T-helper 17 cell (primary cell): ENCODE measurements at places on chromosomes 12 and 14. TPM values are rescaled to one million over a fixed set of nuclear protein-coding genes. Genes with fewer than 3 reads are reported as not detected.

DNA sequence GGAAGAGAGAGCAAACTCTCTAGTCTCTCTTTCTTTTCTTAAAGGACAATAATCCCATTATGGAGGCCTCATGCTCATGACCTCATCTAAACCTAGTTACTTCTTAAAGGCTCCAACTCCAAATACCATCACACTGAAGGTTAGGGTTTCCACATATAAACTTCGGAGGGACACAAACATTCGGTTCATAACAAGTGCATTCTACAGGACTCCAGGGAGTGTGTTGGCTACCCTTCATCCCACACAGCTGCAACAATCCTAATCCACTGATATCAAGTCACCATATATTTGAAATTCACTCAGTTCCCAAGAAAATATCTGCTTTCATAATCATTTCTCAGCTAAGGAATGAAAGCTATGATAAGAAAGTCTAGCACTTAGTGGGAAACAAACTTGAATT is 265.9 kb upstream of the PLEKHG7 start:
- no peak for DNase-seq
- peaks cover 9% of the 10 kb centered on the region for H3K4me1 ChIP-seq
- H3K4me3 ChIP-seq, result no peak overlapping the region

GRCh38 chr12:50979369-50980052 is 27.2 kb downstream of the HIGD1C start:
- H3K27me3 ChIP-seq, result no peaks in the 10 kb centered on the region
- no peak overlapping the region for H3K4me3 ChIP-seq
- DNase-seq, result no peak
- H3K27ac ChIP-seq, result peak overlapping the region; percentile 79
- peaks cover 12% of the 10 kb centered on the region for H3K4me1 ChIP-seq

- peaks cover 2% of the 10 kb centered on the region for H3K36me3 ChIP-seq
- peaks cover 6% of the 10 kb centered on the region for H3K27me3 ChIP-seq
- H3K27ac ChIP-seq, result no peak overlapping the region
- DNase-seq, result no peak
- no peaks in the 10 kb centered on the region for H3K4me1 ChIP-seq
- H3K4me3 ChIP-seq, result no peak overlapping the region
Measured at GRCh38 chr14:55418411-55418810, 6.8 kb upstream of the ATG14 start.

FZD10 gene
- total RNA-seq, result not detected

DNA sequence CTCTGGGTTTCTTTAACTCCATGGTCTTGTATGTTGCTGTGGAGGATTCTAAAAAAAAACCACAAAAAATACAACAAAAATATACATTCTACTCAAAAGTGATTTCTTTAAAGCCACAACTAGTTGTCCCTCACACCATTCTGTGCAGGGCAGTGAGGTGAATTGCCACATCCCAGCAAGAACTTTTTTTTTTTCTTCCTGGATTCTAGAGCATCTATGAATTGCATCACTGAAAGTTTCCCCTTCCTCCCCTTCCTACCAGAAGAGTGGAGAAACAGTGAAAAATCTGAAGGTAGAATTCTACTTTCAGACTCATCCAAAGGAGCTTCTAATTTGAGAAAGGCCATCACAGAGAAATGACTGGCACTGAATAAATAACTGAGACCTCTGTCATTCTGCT is 395.3 kb downstream of the AEBP2 start:
- H3K4me3 ChIP-seq, result no peak overlapping the region
- H3K27ac ChIP-seq, result no peak overlapping the region
- H3K36me3 ChIP-seq, result no peaks in the 10 kb centered on the region
- peaks cover 2% of the 10 kb centered on the region for H3K4me1 ChIP-seq
- no peak for DNase-seq

ADAM20 gene
- 0.37 TPM for total RNA-seq

DNA sequence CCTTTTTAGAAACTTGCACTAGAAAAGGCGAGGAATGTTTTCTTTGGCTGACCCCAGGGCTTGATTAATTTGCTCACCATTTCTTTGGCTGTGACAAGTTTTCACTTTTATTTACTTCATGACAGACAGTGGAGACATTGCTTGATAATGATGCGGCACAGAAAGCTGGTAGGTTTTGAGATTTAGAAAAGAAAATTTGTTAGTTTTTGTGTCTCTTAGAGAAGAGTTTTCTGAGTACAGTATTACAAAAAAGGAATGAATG is 18.4 kb downstream of the SRGAP1 start:
- DNase-seq, result no peak
- no peaks in the 10 kb centered on the region for H3K4me1 ChIP-seq

SPX gene
- total RNA-seq, result not detected

GRCh38 chr14:22487941-22488340 is 101.1 kb downstream of the DAD1 start:
- peaks cover 8% of the 10 kb centered on the region for H3K4me1 ChIP-seq
- no peak for DNase-seq
- H3K27me3 ChIP-seq, result no peaks in the 10 kb centered on the region

LRP1-AS gene
- not detected for total RNA-seq

DNA sequence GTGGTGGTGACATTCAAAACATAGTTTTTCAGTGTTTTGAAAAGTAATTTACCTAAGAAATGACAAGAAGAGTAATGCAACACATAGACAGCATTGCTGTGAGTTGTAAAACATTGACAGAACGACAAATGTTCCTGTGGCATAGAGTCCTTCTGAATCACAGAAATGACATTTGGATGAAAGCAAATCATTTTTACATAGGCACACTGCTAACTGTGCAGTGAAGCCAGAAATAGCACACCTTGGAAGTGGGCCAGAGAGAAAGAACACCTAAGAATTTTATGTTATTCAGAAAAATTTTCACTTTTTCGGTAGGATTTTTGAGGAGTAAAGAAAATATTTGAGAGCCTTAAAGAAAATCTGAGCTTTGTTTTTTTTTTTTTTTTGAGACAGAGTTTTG is 100.6 kb downstream of the ANO4 start:
- no peak overlapping the region for H3K27ac ChIP-seq
- H3K27me3 ChIP-seq, result no peaks in the 10 kb centered on the region
- no peak overlapping the region for H3K4me3 ChIP-seq
- H3K36me3 ChIP-seq, result no peaks in the 10 kb centered on the region

DNA sequence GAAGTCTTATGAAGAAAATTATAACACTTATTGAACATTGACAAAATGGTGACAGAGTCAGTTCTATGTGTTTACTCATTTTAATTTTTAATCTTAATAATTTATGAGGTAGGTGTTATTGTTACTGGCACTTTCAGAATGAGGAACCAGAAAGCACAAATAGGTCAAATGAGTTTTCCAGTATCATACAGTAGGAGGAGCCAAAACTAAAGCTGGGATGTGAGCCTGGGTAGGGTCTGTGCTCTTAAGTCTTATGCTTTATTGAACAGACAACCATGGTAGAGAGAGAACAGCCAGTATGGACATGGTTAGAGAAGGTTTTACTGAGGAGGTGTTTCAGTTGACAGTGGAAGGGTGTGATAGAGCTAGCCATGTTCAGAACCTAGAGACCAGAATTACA is 775.7 kb downstream of the TMTC2 start:
- no peaks in the 10 kb centered on the region for H3K36me3 ChIP-seq
- no peak overlapping the region for H3K27ac ChIP-seq
- H3K4me1 ChIP-seq, result no peaks in the 10 kb centered on the region
- DNase-seq, result no peak
- no peaks in the 10 kb centered on the region for H3K27me3 ChIP-seq

SOCS4 gene
- total RNA-seq, result 27.3 TPM
